Stimulated activated CD4-positive, alpha-beta T cell treated with anti-CD3 and anti-CD28 coated beads, Interleukin-1b, Interleukin-23, amount 100 ng/mL, for 24 hours (primary cell): ENCODE measurements at places on chromosomes 1 and 21.

DNA sequence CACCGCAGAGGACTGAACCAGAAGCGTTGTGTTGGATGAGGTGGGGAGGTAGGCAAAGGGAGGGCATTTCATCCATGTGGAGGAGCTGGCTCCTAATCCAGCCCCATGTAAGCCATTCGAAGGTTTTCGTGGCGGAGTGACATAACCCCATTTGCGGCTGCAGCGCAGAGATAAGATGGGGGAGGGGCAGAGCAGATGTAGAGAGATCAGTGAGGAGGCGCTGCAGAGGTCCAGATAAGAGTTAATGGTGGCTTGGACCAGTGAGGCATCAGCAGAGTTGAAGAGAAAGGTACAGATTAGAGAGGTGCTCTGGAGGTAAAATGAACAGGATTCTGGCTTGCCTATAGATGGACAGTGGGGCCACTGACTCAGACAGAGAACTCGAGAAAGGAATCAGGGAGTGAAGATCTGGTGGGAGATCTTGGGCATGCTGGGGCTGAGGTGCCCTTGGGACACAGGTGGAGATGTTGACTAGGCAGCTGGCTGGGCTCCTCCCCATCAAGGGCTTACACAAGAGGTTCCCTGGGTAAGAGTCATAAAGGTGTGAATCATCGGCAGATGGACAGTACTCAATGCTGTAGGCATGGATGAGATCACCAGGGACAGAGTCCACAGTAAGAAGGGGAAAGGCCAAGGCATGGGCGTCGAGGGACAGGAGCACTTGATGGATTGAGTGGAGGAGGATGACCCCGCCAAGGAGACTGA is 7.8 kb upstream of the PTPRF start:
- DNase-seq = no peak

GRCh38 chr1:7564137-7564536 is 207.0 kb upstream of the VAMP3 start:
- no peak for DNase-seq

- DNase-seq = no peak
Observed at GRCh38 chr1:237324226-237324625, 282.2 kb downstream of the RYR2 start.

GRCh38 chr1:62481681-62482080 is 44.8 kb downstream of the USP1 start:
- no peak for DNase-seq

DNA sequence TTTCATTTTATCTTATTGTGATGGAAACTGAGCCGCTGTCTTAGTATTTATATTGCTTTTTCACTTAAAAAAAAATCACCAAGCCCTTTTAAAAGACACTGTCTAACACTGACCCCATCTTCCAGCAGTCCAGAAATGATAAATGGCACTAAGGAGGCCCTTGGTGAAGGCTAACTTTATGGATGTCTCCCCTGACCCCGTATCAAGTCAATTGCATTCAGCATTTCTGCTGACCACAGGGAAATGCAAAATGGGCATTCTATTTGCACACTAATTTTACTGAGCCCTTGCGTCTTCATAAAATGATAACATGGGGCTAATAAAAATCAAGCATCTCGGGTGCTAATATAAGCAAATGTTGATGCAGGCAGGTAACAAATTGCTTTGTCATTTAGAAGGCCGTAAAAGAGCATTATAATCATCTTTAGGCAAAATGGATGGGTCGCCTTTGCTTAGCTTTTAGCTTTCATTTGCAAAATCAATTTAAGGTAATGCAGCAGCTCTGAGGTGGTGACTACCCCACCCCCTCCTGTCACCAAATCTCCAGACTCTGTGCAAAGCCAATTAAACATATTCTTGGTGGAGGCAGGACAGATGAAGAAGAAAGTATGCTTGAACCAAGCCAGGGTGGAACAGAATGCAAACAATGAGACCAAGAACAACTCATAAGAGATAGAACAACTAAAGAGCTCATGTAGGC is 110.8 kb downstream of the BEND5 start:
- DNase-seq = no peak

GRCh38 chr1:29640428-29640785 is 404.1 kb downstream of the PTPRU start:
- DNase-seq = no peak

DNA sequence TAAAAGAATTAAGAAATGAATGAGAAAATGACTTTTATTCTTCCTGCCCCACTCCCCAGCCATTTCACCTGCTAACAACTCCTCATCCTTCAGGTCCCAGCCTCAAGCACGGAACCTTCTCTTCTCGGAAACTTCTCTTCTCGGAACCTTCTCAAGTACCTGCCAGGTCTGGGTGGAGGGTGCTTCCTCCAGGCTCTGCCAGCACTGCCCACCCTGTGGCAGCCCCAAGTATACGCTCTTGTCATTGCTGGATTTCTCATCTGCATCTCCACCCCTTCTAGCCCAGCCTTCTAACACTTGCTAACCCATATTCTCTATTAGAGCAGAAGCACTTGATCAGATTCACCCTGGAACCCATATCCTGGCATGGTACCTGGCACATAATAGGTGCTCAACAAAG is 3.9 kb upstream of the IFFO2 start:
- DNase-seq = no peak

DNA sequence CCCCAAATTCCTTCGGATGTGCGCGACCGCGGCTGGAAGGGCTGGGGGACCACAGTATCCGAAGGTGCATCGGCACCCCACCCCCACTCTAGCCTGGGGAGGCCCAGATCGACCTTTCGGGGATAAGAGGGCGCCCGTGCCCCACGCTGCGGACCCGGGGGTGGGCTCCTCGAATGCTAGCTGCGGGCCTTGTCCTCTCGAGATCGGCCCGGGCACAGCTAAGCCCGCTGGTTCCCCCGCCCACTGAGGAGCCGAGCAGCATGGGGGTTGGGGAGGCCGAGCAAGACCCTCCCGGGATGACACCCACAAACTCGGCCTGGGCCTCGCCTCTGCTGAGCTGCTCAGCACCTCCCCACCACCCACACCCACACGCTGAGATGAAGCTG is 653 bp upstream of the IFFO2 start:
- no peak for DNase-seq

DNA sequence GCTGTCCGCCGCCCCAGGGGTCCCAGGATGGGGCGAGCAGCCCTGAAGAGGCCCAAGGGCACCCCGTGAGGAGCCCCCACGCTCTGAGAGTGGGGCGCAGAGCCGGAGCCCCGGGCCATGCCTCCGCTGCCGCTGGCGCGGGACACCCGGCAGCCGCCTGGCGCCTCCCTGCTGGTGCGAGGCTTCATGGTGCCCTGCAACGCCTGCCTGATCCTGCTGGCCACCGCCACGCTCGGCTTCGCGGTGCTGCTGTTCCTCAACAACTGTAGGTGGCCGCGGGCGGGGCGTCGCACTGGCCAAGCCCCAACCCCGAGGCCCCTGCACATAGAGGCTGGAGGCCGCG is 14.5 kb downstream of the AGRN start:
- no peak for DNase-seq

DNA sequence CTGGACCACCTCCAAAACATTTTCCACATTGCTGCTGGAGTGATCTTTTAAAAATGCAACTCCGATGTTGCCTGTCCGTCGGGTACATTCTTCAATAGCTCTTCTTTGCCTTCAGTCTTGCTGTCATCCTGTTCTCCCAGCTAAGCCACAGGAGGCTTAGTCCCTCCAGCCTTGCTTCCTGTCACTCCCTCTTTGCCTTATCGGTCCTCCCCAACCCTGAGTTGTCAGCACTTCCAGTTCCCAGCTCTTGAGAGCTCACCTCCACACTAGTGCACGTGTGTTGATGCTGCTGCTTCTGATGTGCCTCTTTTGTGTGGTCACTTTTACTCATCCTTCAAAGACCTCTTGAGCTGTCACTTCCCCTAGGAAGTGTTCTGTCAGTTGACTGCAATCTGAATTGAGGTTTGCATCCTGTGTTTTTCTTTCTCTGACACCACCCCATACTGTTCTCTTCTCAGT is 15.3 kb downstream of the UCK2 start:
- DNase-seq = no peak

- DNase-seq = no peak
Observed at GRCh38 chr1:42358791-42359190, 21.8 kb upstream of the RIMKLA start.

DNA sequence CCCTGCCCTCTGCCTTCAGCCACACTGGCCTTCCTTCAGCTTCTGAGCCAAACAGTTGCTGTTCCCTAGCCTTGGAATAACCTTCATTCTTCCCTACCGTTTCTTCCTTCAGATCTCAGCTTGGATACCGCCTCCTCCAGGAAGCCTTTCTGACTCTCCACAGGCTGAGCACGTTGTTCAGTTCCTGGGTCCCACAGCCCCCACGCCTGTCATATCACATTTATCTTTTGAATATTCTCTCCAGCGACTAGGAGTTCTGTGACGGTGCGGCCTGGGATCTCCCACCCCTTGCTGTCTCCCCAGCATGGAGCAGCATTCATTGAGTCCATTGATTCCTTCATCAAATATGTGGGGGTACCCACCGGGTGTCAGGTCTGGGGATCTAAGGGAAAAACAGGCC is 39.2 kb downstream of the EPHA2 start:
- no peak for DNase-seq

- no peak for DNase-seq
Observed at GRCh38 chr1:59506952-59507351, 210.1 kb downstream of the FGGY start.

DNA sequence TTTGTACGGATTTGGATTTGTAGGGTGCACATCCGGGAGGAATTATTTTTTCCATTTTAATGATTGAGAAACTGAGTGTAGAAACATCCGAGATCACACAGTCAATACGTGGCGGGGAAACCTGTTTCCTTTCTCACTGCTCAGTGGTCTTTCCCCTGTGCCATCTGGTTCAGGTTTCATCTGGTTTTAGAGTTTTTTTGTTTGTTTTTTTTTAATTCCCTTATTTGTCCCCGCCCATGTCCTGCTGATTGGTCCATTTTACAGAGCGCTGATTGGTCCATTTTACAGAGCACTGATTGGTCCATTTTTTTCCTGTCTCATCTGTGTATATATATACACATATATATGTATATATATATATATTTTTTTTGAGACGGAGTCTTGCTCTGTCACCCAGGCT is 6.0 kb downstream of the TRPM2 start:
- no peak for DNase-seq

DNA sequence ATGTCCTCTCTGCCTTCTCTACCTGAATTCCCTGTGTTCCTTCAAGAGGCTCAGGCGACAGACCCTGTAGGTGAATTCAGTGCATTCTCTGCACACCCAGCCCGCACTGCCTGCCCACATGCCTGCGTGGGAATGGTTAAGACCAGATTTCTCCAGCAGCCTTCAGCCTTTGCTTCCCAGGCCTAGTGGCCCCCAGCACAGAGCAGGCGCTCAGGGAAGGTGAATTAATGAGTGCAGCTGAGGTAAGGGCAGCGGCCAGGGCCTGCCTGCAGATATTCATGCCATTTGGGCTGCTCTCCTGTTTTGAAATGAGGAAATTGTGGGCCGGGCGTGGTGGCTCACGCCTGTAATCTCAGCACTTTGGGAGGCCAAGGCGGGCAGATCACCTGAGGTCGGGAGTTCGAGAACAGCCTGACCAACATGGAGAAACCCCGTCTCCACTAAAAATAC is 45.5 kb downstream of the IER5 start:
- DNase-seq = no peak

GRCh38 chr1:65440322-65440900 is 19.9 kb downstream of the LEPR start:
- DNase-seq = no peak

- DNase-seq = no peak
Observed at GRCh38 chr21:42242611-42243010, 23.7 kb downstream of the ABCG1 start.

DNA sequence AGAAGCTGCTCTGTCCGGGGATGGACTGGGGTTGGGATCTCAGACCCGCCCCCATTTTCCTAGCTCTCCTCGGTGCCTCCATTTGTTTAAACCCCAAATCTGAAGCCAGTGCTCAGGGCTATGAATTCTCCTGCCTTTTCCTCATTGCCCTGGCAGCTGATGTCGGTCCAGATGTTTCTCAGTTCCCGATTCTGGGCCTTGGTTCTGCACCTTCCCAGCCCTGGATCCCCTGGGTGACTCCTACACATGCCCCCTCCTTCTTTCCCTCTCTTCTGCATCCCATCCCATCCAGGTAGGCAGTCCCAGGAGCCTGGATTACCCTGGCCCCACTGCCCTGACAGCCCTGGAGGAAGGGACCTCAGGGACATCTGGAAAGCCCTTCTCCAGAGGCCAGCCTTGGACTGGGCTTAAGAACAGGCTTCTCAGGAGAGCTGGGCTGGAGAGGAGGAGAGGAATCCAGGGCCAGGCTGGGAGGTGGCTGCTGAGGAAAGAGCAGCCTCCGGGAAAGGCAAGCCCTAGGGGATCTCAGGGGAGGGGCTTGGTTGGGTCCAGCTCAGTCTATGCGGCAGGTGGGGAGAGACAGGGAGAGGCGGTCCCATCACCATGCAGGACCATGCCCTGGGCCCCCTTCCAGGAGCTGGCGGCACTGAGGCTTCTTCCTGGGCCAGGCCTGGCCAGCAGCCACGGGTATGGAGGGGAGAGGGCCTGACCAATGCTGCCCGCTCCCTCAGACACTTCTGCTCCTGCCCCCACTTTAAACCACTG is 6.8 kb upstream of the EPS8L3 start:
- no peak for DNase-seq

GRCh38 chr1:66500301-66500700 is 33.7 kb upstream of the SGIP1 start:
- DNase-seq = no peak

DNA sequence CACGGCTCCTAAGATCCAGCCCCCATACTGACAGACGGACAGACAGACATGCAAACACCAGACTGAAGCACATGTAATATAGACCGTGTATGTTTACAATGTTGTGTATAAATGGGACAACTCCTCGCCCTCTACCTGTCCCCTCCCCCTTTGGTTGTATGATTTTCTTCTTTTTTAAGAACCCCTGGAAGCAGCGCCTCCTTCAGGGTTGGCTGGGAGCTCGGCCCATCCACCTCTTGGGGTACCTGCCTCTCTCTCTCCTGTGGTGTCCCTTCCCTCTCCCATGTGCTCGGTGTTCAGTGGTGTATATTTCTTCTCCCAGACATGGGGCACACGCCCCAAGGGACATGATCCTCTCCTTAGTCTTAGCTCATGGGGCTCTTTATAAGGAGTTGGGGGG is 23.2 kb downstream of the TMEM53 start:
- no peak for DNase-seq

- DNase-seq = no peak
Observed at GRCh38 chr1:62128745-62129144, 65.9 kb upstream of the L1TD1 start.

DNA sequence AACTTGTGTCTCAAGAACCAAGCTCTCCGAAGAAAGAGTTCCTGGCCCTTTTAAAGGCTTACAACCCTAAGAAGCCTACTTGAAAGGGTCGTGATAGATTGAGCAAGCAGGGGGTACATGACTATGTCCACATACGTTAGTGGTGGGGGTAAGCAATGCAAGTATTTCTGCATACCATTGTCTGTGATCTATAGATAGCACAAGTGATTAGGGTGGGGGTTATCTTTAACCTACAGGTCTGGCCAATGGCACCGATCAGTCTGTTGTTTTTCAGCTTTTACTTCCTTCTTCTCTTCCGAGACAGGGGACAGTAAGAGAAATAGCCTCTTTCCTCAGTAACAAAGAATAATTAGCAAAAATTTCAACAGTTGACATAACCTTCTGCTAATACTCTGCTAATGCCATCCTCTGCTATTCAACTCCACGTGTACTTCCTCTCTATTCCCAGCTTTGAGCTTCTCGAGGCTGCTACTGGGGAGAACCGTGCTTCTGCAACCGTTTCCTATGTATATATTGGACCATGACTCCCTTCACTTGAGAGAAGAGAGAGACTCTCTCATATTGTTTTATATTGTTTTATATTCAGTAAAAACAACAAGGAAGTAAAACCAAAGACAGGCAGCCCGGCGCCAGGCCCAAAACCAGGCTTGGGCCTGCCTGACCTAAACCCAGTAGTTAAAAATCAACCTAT is 727.7 kb upstream of the NCAM2 start:
- no peak for DNase-seq
